ENCODE measurements at places on chromosomes 4 and X. TPM values are rescaled to one million over a fixed set of nuclear protein-coding genes. Genes with fewer than 3 reads are reported as not detected.

The MSX1 gene
- 4.5 TPM for total RNA-seq

The PITX2 gene
- 1.8 TPM for total RNA-seq

The RASL11B gene
- total RNA-seq, result 0.32 TPM

The GPRASP1 gene
- total RNA-seq, result 0.48 TPM

The VCX3A gene
- 0.21 TPM for total RNA-seq

The LEF1 gene
- 101 TPM for total RNA-seq

The SMIM43 gene
- not detected for total RNA-seq

The BMPR1B gene
- total RNA-seq, result 9.5 TPM

The ARHGAP24 gene
- 10.5 TPM for total RNA-seq

The TMEM271 gene
- not detected for total RNA-seq

The HTN3 gene
- 49.0 TPM for total RNA-seq

The CABS1 gene
- not detected for total RNA-seq

The RAB39B gene
- 0.56 TPM for total RNA-seq

The SH3BP2 gene
- total RNA-seq, result 18.2 TPM

The FGF2 gene
- 8.9 TPM for total RNA-seq

The ODAPH gene
- not detected for total RNA-seq

The GPR78 gene
- not detected for total RNA-seq

The HTN1 gene
- 108 TPM for total RNA-seq

The CAMK2D gene
- 17.2 TPM for total RNA-seq

The TEX13D gene
- total RNA-seq, result 0.45 TPM

The TRPC3 gene
- not detected for total RNA-seq

The DGAT2L6 gene
- 0.13 TPM for total RNA-seq

The DUX4 gene
- total RNA-seq, result not detected

The AMBN gene
- 0.13 TPM for total RNA-seq

The GLRA2 gene
- not detected for total RNA-seq

The SH2D1A gene
- 0.13 TPM for total RNA-seq

The SERTM2 gene
- not detected for total RNA-seq
